Right ventricle myocardium inferior (tissue), 1 donor: ENCODE measurements at places on chromosomes 3 and 15. TPM values are rescaled to one million over a fixed set of nuclear protein-coding genes. Genes with fewer than 3 reads are reported as not detected.

Gene PROK2
- 0.41 TPM for total RNA-seq

Gene ST6GAL1
- 77.1 TPM for total RNA-seq

Gene CDHR4
- total RNA-seq: not detected

Gene ANKRD63
- total RNA-seq: 0.92 TPM

Gene FBLN2
- total RNA-seq: 81.1 TPM

Gene TMEM41A
- total RNA-seq: 10.0 TPM

Gene PARL
- 56.5 TPM for total RNA-seq

Gene SENP2
- 25.1 TPM for total RNA-seq

Gene SSR3
- 195 TPM for total RNA-seq

Gene TP63
- not detected for total RNA-seq

Gene PRTG
- 0.43 TPM for total RNA-seq

Gene GADL1
- total RNA-seq: not detected
